ENCODE measurements at places on chromosomes 2 and 18.

DNA sequence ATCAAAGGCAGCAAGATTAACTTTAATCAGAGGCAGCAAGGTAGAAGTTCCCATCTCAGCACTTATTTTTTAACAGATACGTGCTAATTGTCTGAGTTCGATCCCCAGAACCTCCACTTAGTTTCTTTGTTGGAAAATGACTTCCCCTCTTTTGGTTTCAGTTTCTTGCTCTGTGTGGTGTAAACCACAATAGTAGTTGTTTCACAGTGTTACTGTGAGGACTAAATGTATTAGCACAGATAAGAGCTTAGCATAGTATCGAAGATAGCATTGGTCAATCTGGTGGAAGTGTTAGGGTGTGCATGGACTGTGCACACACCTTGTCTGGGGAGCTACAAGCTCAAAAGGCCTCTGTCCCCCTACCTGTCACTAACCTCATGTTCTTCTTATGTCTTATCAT, 988.3 kb upstream of the GYPC start:
- DNase-seq = no peak

DNA sequence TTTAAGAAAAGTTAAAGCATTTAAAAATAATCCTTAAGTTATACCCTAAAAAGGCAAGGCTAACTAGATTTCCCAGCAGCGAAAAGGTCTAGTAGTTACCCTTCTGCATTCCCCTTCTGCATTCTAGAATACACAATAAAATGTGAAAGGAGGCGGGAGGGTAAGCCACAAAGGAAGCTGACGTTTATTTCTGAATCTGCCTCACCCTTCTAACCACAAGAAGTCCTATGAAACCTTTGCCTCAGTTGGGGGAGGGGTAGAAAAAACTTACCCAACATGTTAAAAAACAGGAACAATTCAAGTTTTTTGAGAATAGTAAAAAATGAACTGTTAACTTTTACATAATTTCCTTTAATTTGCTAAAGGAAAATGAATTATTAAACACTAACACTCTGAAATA, 11.3 kb downstream of the STK17B start:
- peak; percentile 97 for DNase-seq

- no peak for DNase-seq
These were observed 101.3 kb downstream of the INHBB start for GRCh38 chr2:120447127-120447785.

DNA sequence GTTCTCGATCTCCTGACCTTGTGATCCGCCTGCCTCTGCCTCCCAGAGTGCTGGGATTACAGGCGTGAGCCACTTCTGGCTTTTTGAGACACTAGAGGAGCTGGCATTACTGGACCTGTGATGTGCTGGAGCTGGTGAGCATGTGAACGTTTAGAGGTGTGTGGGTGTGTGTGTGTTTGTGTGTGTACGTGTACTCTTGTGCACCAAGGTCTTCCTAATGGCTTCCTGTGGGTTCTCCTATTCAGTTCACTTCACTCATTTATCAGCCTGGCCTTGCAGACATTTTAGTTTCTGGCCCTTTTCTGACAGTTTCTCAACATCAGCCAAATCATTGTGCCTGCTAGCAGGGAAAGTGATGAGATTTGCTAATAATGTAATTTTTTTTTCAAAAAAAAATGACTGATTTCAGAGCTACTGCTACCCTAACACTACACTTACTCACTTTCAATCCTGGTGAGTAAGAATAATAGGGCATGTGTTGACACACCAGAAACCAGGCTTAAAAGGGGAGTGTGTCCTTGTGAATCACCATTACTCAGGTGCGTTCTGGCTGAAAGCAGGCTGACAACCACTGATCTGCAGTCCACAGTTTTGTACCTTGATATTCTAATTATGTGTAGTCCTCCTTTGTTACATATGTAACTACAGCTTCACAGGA, 41.0 kb upstream of the ACTR3 start:
- peak; percentile 49 for DNase-seq

GRCh38 chr2:70939839-70940580, 4.3 kb downstream of the ATP6V1B1 start:
- no peak for DNase-seq

DNA sequence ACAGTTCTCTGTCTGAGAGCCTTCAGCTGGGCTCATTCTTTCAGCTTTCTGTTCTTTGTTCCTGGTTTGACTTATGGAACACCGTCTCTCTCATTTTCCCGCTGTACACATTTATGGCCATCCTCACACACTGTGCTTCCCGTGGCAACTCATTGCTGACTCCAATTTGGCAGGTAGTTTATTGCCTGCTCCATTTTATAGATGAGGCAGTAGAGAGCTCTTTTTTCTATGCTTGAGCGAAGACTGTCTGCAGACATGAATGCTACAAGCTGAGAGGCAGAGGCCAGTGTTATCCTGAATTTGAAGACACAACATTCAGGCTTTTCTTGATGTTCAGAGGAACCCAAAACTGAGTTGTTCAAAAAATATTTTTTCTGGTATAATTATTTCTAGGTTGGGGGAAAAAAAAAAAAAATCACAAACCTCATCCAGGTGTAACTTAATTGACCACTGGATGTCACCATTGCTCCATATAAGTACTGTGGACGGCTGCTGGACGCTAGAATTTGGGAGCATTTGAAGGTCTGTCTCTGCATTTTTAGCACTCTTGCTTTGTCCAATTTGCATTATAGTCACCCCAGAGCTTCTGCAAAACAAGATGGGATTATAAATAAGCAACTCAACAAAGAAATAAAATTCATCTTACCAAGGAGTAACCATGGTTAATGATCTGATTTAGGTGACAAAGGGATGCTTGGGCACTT, 83.5 kb downstream of the HRH4 start:
- peak; percentile 20 for DNase-seq

DNA sequence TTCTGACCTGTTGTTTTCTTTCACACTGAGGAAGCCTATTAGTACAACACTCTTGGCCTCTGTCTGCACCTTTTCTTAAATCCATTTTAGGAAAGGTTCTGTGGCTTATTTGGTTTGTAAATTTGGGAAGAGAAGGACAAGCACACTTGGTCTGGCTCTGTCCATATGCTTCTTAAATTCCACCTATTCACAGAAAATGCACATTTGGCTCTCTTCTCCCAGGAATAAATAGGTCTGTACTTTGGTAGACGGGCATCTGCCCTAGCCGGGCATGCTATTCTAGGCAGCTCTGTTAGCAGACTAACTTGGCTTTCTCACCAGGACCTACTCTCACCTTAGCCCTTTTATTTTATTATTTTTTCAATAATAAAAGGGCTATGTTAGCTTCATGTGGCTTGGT, 1211.8 kb upstream of the SLC39A10 start:
- no peak for DNase-seq

GRCh38 chr2:2057125-2057721, 273.9 kb downstream of the MYT1L start:
- DNase-seq = peak; percentile 4

DNA sequence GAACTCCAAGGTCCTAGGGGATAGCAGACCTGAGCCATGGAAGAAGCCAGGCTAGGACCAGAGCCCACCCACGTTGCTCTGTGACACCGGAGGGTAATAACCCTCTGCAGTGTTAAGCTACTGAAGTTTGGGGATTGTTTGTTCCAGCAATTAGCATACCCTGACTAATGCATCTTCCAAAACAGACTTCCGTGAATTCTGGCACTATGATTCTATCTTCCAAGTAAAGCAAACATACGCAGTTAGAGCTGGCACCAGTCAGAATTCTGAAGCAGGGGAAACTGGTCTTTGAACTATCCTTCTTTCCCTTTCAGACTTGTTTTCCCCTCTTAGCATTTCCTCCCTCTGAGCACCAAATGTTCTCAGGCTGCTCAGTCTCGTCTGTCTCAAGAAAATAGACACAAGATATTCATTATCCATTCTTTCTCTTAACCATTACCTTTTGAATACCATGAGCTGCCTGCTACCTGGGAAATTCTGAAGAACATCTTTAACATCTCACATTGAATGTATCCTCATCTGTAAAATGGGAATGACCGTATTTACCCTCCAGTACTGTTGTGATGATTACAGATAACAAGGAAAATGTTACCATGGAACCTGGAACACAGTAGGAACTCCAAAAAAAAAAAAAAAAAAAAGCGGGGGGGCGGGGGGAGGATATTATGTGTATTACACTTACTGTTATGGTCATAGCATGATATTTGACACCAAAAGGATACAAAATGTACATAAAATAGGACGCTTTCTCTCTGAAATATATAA, 108.2 kb downstream of the TCF4 start:
- DNase-seq = no peak

GRCh38 chr2:36511858-36512603, 85.9 kb downstream of the FEZ2 start:
- no peak for DNase-seq

DNA sequence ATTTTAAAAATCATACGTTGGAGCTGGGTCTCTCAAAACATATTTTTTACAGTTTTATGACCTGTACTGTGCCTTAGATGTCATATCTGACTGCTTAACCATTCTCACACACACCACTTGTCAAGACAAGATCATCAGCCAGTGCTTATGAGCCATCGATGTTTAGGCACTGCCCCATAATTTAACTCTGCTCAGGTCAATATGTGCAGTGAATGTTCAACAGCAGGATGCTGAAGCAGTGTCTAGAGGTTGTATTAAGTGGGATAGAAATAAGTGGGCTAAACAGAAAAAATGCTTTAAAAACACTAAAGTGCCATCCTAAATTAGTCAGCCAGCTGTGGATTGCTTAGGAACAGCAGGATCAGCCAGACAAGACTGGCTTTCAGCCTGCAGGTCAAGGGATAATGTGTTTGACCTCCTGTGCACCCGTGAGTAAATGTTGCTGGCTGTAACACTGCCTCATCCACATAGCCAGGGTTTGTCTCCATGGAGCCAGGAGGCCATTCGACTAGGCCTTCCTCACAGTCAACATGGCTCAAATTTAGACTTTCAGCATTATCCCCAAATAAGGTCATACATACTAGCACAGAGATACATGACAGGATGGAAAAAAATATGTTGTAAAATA, 139.0 kb upstream of the NXPH2 start:
- DNase-seq = no peak

- no peak for DNase-seq
These were observed 56.9 kb upstream of the SMAD7 start for GRCh38 chr18:49007663-49008062.

DNA sequence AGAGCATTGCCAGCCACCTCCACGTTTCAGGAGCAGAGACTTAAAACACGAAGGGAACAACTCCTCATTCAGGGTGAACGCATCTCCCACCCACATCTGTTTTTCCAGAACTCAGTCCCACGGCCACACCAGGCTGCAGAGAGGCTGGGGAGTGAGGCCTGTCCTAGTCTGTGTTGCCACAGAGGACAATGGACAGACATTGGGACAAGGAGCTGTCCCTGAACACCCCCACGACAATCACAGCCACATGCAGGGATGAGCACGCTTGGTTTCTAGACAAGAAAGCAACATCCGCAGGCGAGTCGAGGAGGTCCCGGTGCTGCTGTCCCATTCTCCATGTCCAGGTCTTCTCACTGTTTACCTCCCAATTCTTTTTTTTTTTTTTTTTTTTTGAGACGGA, 167.4 kb downstream of the EIPR1 start:
- DNase-seq = no peak

DNA sequence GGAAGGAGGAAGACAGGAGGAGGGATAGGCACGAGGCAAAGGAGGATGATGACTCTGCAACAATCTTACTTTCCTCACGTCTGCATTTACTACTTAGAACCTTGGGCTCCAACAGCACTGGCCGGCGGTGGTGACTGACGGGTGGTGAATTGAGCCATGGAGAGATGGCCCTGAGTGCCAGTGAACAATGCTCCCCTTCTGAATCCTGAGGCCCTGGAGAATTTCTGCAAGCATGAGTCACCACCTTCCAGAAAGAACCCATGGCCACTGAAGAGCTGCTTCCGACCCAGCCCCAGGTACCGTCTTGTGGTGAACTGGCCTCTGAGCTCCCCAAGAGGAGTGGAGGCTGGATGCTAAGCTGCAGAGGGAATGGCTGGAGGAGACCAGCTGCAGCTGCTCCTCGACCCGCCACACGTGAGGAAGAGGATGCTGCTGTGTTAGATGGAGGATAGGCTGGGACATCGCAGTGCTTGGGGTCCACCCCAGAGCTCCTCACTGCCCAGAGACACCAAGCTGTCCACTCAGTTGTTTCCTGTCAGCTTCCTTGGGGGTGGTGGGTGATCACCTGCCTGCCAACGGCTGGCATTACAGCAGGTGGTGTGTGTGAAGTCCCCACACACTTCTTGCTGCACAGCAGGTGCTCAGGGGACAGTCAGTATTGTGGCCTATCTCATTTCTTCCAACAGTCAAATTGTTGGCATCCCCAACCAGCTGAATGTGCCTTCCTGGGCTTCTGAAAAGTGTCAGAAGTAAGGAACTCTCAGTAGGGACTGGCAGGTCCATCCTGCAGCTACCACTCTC, 186.5 kb upstream of the ID2 start:
- DNase-seq = no peak

DNA sequence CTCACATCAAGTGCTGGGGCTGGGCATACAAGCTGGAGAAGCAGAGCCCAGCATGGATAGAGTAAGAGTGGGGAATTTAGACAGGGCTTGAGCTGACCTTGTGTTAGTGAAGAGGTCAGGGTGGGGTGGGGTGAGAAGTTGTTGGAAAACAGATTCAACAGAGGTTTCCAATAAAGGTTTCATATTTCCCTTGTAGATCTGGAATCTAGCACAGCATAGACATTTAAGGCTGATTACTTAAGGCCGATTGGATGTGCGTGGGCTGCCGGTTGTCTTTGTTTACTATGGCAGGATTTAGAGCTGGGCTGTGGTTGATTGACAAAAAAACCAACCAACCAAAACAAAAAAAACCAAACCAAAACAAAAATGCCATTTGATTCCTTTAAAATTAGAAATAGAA, 114.9 kb upstream of the SEC11C start:
- DNase-seq = peak; percentile 91

- DNase-seq = peak; percentile 70
These were observed 181.1 kb upstream of the PGAP1 start for GRCh38 chr2:197107291-197108269.

GRCh38 chr2:240455647-240456446, 20.4 kb downstream of the GPC1 start:
- no peak for DNase-seq
